GM03348 (cell line): ENCODE measurements at places on chromosomes 6 and 20.

DNA sequence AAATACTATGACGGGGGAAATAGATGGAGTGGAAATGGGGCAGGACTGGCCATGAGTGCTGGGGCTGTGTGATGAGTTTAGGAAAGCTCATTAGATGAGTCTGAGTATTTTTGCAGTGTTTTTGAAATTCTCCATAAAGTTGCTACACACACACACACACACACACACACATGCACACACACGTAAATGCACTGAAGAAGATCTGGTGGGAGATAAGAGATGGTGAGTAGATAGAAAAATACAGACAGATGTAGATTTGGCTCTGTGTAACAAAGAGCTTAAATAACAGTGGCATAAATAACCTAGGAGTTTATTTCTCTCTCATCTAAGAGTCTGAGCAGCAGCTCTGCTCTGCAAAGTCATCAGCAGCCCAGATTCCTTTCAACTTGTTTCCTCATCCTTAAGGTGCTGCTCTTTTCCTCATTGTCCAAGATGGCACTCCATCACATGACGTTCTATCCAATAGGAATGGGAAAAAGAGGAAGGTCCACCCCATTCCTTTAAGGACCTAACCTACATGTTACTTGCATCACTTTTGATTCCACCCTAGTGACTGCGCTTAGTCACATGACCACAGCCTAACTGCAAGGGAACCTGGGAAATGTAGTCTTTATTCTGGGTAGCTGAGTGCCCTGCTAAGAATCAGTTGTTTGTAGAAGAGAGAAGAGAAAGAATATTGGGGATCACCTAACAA, 76.4 kb downstream of the EYA2 start:
- peak; percentile 47 for DNase-seq

DNA sequence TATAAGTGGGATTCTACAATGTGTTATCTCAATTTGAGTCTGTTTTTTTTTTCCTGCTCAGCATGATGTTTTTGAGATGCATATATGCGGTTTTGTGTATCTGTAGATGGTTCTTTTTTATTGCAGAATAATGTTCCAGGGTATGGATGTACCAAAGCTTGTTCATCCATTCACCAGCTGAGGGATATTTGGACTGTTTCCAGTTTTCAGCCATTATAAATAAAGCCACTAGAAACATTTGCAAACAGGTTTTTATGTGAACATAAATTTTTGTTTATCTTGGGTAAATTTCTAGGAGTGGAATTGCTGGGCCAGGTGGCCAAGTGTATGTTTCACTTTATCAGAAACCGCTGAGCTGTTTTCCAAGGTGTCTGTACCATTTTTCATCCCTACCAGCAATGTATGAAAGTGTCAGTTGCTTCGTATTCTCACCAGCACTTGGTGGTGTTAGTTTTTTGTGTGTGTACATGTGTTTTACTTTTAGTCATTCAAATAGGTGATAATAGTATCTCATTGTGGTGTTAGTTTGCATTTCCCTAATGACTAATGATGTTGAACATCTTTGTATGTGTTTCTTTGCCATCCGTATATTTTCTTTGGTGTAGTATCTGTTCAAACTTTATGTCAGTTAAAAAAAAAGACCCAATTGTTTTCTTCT, 124.2 kb downstream of the CEBPB start:
- DNase-seq = no peak

GRCh38 chr6:27472182-27472616, 706 bp downstream of the ZNF184 start:
- DNase-seq = peak; percentile 45

DNA sequence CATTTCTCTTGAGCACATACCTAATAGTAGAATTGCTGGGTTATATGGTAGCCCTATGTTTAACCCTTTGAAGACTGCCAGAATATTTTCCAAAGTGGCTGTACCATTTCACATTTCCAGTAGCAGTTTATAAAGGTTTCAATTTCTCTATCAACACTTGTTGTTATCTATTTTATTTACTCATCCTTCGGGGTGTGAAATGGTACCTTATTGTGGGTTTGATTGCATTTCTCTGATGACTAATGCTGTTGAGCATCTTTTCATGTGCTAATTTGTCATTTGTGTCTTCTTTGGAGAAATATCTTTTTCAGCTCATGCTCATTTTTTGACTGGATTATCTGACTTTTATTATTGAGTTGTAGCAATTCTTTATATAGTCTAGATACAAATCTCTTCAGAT, 5.4 kb downstream of the ENPP4 start:
- no peak for DNase-seq

- peak; percentile 46 for DNase-seq
Measured at GRCh38 chr6:63352069-63352543, 32.3 kb upstream of the LGSN start.

GRCh38 chr6:331622-332521, 39.6 kb downstream of the DUSP22 start:
- DNase-seq = no peak

GRCh38 chr6:140321891-140322290, 947.4 kb upstream of the CITED2 start:
- DNase-seq = no peak

- no peak for DNase-seq
Measured at GRCh38 chr6:161947371-161947770, 673.5 kb upstream of the AGPAT4 start.

DNA sequence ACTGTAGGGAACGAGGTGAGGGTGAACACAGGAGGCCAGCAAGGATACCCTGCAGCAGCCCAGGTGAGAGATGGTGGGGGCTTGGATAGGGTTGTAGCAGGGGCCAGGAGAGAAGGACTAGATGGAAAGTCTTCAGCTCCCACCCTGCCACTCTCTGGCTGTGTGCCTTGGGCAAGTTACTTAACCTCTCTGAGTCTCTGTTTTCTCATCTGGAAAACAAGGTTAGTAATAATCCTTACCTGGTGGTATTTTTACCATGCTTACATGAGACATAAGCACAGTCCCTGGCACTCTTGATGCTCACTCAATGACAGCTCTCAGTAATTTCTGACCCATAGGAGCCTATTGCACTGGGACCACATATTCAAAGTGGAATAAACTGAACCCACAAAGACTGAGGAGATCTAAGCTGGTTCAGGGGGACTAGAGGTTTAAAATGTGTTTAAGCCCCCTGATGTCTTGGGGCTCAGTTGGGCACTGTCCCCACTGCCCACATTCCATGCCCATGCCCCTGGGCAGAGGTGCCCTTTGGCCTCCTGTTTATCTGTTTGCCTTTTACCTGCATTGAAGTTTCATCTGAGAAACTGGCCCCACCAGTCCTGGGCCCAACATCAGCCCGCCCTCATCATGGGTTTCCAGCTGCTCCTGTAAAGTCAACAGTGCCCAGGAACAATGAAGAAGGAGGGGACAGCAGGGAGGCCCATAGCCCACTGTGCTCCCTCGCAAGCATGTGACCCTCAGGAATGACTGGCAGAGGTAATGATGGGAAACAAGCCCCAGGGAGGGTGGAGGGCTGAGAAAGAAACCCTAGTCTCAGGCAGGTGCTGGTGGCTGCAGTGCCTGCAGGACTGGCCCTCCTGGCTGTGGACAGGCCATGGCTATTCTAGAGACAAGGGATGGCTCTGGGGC, 104.0 kb downstream of the VEGFA start:
- DNase-seq = no peak
